ENCODE measurements at places on chromosomes 4 and X.

DNA sequence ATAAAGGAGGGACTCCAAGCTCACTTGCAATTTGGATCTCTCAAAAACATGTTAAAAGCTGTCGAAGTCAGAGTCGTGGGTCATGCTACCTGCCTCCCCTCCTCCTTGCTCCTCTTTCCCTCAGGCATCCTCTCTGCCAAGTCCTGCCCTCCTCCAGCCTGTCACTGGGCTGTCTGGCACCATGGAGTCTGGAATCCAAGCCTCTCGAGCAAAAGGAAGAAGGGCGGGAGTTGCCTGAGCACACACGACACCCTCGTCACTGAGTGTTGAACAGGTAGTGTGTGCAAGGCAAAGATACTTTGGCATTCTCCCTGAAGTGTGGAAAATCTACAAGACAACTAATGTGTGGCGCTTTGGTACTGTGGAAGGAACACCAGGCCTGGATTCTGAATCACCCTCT lies 62.2 kb downstream of the HAUS3 start:
- no peak for DNase-seq

- DNase-seq, result no peak
Measured at GRCh38 chr4:25928379-25929297, 14.6 kb downstream of the SMIM20 start.

DNA sequence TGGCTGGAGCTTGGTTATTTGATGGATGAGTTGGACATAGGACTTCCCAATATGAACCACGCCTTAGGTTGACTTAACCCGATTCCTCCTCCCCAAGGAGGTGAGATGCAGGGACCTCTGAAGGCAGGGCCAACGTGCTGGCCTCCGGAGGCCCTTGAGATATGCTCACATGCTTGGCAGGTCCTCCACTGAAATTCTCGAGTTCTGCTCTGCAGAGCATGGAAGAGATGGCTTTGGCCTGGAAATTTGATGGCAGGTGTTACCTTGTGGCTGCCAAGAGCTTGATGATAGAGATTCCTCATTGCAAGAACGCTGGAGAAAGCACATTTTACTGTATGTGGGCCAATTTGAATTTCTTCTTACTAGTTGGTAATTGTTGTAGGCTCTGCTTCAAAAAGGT lies 117.4 kb upstream of the LIMCH1 start:
- no peak for DNase-seq

GRCh38 chrX:102835504-102836146 lies 101.4 kb upstream of the RAB40AL start:
- DNase-seq, result no peak

GRCh38 chrX:1507511-1508463 lies 29.2 kb downstream of the P2RY8 start:
- DNase-seq, result no peak

Data from HS-5 (cell line).